CD14-positive monocyte (primary cell): ENCODE measurements at places on chromosomes 7 and 10. TPM values are rescaled to one million over a fixed set of nuclear protein-coding genes. Genes with fewer than 3 reads are reported as not detected.

BHLHA15 gene
- polyA plus RNA-seq, result not detected in 2 replicates

GRCh38 chr7:141178486-141179135, 104.7 kb downstream of the TMEM178B start:
- H3K27me3 ChIP-seq, result no peaks in the 10 kb centered on the region
- no peak overlapping the region for H3K27ac ChIP-seq
- H3K4me3 ChIP-seq, result no peak overlapping the region
- H3K4me1 ChIP-seq, result no peaks in the 10 kb centered on the region
- no peaks in the 10 kb centered on the region for H3K36me3 ChIP-seq

DNA sequence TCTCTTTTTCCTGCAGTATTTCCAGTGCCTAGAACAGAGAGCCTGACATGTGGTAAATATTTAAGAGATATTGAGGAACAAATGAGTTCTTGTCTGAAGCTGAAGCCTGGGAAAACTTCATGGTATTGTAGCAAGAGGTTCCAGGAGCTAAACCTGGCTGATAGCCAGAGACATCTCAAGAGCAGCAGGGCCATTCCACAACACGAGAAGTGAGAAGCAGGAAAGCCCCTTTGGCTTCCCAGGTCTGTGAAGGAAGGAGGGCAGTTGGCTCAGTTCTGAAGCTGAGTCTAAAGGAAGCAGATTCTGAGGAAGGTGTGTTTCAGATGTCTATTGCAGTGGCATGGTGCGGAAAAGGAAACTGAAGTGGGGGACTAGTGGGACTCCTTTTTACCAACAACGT, 63.8 kb upstream of the FAM204A start:
- no peaks in the 10 kb centered on the region for H3K4me1 ChIP-seq
- H3K4me3 ChIP-seq, result no peak overlapping the region
- H3K36me3 ChIP-seq, result no peaks in the 10 kb centered on the region
- no peak for DNase-seq
- H3K27ac ChIP-seq, result no peak overlapping the region

- no peaks in the 10 kb centered on the region for H3K27me3 ChIP-seq
- H3K36me3 ChIP-seq, result no peaks in the 10 kb centered on the region
- H3K4me3 ChIP-seq, result no peak overlapping the region
- no peaks in the 10 kb centered on the region for H3K4me1 ChIP-seq
- no peak overlapping the region for H3K27ac ChIP-seq
These were observed 722 bp downstream of the AGR2 start for GRCh38 chr7:16803881-16804673.

- no peaks in the 10 kb centered on the region for H3K36me3 ChIP-seq
- no peaks in the 10 kb centered on the region for H3K4me1 ChIP-seq
- peaks cover 19% of the 10 kb centered on the region for H3K27me3 ChIP-seq
These were observed 5.8 kb downstream of the ELFN1 start for GRCh38 chr7:1675673-1676549.

- H3K27me3 ChIP-seq, result no peaks in the 10 kb centered on the region
- no peak for DNase-seq
- no peaks in the 10 kb centered on the region for H3K36me3 ChIP-seq
- no peak overlapping the region for H3K4me3 ChIP-seq
- H3K4me1 ChIP-seq, result no peaks in the 10 kb centered on the region
- no peak overlapping the region for H3K27ac ChIP-seq
These were observed 14.0 kb downstream of the ARL4A start for GRCh38 chr7:12701433-12701832.
